Lower leg skin (tissue), 4 donors: ENCODE measurements at places on chromosomes 1 and 21. TPM values are rescaled to one million over a fixed set of nuclear protein-coding genes. Genes with fewer than 3 reads are reported as not detected.

CFHR4 gene
- not detected for total RNA-seq

OR2T2 gene
- total RNA-seq, result not detected

DNA sequence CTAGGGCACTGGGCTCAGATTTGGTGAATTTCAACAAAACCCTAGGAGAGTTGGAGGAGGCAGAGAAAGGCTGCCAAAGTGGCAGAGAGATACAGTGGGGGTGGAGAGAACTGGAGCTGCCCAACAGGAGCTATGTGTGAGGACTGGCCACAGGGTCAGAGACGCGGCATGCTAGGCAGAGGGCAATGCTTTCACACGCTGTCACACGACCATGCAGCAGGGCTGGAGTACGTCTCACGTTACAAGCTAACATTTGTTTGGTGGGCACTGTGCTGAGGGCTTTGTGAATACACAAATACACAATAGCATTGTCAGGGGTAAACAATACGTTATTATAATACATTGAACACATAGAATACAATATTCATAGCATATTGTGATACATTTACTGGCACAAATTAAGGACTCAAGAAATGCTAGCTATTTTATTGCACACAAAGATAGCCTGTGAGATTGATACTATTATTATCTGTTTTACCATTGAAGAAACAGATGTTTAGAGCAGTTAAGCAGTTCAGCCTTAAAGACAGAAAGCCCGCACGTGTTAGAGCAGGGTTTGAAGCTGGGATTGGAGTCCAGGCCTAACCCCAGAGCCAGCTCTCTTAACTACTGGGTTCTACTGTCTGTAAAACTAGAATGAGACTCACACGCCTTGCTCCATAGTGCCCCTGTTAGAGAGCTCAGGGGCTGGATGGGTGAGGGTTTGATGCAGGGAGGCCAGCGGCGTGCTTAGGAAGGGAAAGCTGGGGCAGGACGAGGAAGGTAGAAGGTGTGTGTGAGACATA, 4.5 kb downstream of the RAB7B start:
- DNase-seq, result no peak

RIPK4 gene
- 64.1 TPM for total RNA-seq

KRTAP10-11 gene
- not detected for total RNA-seq

- DNase-seq, result no peak
Measured at GRCh38 chr1:205344066-205344928, 12.4 kb downstream of the KLHDC8A start.
